ENCODE measurements at places on chromosomes 4 and X.

DNA sequence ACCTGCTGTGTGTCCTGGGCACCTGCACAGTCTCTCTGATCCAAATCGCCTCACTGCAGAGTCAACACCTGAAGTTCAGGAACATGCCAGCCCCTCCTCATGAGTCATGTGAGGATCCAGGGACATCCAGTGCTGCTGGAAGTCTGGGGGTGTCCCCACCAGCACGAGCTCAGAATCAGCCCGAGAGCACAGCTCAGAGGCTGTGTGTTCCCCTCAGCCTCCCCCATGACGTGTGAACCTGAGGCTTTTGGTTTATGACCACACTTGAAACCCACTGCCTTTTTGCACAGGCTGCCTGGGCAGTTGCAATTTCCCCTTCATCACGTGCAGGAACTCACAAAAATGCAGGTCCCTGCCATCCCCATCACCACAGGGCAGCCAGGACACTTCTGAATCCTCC, 47.1 kb downstream of the PPP2R2C start:
- DNase-seq: no peak

DNA sequence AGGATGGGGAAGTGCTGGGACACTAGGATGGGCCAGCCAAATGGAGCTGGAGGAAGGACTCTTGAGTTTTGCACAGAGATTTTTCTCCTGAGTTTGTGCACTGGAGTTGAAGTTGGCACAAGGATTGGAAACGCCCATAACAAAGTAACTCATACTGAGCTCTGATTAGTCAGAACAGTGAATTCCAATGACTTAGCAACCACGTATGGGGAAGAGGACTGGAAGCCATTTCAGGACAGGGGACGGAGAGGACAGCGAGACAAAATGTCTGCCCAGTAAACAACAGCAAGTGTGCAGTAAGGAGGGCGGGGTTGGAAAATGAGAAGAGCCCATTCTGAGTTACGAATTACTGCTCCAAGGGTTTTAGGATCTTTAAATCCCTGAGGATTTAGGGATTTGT, 5.9 kb downstream of the RIPPLY1 start:
- no peak for DNase-seq

DNA sequence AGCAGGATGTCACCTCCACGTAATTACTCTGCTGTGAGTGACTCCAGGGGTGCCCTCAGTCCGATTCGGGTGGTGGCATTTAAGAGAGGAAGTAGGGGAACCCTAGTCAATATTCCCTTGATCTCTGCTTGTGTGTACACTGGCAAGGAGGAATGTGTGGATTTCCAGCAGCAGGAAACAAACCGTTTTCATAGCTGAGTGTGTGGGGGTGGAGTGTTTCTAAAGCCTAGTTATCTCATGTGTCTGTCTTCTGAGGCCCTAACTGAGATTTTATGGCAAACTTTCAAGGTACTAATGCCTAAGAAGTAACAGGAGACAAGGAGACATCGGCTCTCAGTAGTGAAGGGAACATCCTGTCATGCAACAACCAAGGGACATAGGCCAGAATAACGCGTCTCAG, 6.6 kb upstream of the CLDN24 start:
- no peak for DNase-seq

DNA sequence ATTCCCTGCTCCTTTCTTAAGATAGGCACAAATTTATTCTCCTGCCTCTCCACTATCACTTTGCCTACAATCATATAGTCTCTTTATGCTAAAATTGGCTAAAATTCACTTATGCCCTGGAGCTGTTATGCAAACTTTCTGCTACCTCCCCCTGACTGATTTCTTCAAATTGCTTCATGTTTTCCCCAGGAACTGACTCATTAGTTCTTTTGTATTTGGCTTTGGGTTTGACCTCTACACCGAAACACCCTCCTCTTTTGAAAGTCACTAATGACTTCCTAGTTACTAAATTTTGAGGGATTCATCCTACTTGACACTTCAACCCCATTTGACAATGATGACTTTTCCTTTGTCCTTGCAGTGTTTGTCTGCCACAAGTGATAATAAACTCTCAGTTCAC, 222.6 kb downstream of the NDST4 start:
- DNase-seq: no peak

DNA sequence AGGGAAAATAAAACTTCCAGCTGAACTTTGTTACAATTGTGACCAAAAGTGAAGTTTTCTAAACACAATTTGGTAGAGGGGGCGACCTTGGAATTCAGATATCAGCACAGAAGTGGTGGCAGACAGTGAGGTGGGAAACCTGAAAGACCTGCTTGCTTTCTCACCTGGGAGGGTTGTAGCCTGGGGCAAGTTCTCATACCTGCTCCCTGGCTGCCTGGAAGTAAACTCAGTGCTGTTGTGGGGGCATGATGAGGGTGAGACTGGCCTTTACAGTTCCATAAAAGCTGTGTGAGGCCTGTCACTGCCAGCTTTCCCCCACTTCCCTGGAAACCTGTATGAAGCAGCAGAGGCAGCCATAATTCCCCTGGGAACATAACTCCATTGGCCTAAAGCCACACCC, 1180.2 kb downstream of the FAM133A start:
- no peak for DNase-seq
